ENCODE measurements at places on chromosomes 3 and 15.
A peak's percentile ranks its signal among the peaks of the same experiment; 100 is the strongest.

GRCh38 chr3:31536497-31536896 lies 3.8 kb downstream of the STT3B start:
- no peak for DNase-seq

GRCh38 chr3:25782938-25783660 lies at the start of gene NGLY1:
Gene NGLY1, minus strand, starts transcription at chr3:25783443. Its CDS starts 53 bp downstream, at chr3:25783390.
- DNase-seq, result peak; percentile 70

GRCh38 chr3:73786321-73786807 lies 161.6 kb upstream of the PDZRN3 start:
- peak; percentile 91 for DNase-seq

DNA sequence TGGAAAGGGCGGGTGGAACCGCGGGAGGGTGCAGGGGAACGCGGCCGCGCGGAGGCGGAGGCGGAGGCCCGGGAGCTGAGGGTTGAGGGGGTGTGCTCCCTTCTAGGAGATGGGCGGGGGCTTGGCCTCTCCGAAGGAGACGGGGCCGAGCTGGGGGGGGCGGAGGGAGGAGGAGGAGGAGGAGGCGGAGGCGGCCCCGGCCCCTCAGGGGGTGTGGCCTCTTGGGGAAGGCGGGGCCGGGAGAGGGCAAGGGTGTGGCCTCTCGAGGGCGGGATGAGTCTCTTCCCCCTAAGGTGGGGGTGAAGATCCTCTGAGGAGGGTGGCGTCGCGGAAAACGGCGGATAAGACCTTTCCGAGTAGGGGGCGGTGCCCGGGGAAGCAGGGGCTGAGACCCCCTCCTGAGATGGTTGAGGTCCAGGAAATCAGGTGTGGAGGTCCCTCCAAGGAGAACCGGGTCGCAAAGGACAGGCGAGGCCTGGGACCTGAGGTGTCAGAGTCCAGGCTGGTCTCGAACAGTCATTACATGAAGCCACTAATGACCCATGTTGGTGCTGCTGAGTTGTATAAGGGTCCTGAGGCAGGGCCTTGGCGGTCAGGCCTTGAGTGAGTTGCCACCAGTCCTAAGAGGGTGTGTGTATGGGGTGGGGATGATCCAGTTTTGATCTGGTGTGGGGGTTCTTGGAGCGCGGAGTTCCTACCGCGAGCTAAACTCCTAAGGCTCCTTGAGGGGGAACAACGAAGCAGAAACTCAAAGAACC lies 759 bp downstream of the WDR6 start:
- peak; percentile 82 for DNase-seq

GRCh38 chr3:134796281-134797056 lies 1.4 kb downstream of the EPHB1 start:
- no peak for DNase-seq

GRCh38 chr15:81776976-81777375 lies 268.8 kb downstream of the MEX3B start:
- no peak for DNase-seq

Data from amniotic epithelial cell (primary cell).